Activated naive CD8-positive, alpha-beta T cell treated with anti-CD3 and anti-CD28 coated beads for 36 hours (primary cell): ENCODE measurements at places on chromosomes 16 and 17. TPM values are rescaled to one million over a fixed set of nuclear protein-coding genes. Genes with fewer than 3 reads are reported as not detected.

DNA sequence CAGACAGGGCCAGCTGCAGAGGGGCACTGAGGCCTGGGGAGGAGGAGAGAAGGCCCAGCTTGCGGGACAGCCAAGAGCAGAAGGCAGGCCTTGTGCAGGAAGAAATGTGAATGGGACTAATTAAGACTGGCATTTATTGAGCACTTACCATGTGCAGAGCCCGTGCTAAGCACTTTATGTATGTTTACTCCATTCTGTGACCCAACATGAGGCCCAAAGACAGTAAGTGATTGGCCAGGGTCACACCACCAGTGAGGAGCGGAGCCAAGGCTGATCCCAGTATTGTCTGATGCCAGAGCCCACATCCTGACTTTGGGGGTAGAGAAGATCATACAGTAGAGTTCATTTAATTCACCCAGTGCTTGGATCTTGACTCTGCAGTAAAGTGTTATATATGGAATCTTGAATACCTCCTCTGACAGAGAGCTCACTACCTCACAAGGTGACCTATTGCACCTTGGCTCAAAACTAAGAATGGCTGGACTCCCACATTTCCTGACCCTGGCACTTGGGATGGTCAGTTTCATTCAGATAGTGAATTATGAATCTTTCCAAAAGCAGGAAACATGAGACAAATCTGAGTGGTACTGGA, 13.6 kb downstream of the KATNB1 start:
- DNase-seq = no peak

GRCh38 chr16:30349675-30350074, 5.4 kb downstream of the CD2BP2 start:
- DNase-seq = no peak

- DNase-seq = no peak
Observed at GRCh38 chr17:77637818-77638575, 320.5 kb upstream of the TNRC6C start.

DNA sequence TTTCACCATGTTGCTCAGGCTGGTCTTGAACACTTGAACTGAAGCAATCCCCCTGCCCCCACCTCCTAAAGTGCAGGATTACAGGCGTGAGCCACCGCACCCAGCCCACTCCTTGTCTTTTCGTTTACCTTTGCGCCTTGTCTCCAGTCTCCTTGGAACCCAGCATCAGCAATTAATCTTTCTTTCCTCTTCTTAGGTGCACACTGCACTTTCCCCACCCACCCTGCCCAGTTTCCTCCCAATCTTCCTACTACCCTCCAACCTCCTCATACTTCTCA, 1.5 kb upstream of the CLDN7 start:
- DNase-seq = no peak

DNA sequence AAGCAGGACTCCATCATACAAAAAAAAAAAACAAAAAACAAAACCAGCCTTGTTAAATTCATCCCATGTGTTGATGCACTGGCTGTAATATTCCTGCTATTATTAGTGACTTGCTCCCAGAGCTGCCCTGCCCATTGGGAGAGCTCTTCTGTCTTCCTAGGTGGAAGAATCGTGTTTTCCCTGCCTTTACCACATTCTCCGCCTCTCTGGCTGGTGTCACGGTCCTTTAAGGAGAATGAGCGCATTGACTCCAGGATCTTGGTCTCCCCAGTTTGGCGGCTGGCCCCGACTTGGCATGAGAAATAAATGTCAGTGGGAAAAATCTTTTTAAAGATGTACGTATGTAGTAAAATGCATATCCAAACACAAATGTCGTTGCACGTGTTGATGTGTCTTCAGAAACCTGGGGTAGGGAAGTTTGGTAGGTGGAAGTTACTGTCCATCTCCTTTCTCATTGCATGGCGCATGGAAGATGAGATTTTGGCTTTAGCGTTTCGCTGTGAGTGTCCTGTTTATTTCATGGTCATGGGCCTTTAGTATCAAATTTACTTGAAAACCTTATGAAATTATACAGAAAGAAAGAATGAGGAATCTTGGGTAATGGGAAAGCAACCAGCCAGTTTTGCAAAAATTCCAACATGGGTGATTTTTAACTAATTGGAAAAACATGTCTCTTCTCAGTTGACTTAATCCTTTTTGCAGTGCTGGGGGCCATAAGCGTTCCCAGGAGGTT, 15.5 kb downstream of the RMI2 start:
- DNase-seq = no peak

DNA sequence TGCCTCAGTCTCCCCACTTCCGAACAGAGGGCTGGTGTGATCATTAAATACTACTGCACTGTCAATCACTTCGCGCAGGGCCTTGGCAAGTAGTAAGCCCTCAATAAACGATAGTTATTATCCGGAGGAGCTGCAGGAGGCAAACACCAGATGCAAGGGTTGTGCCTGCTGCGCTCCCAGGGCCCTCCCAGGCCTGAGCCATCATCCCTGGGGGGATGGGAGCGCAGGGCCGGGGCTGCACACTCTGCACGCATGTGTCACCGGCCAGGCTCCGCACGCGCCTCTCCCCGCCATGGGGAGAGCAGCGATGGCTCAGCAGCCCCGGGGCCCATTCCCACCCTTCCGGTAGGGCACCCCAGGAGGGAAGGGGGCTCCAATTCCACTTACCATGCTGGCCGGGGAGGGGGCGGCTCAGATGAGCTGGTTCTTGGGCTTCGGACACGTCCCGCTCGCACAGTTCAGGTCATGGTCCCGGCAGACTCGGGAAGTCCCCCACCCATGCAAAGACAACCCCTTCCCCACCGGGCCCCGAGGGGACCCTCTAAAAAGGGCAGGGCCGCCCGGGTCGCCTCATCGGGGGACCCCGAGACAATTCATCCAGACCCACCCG, 681 bp downstream of the XPO6 start:
- peak; percentile 81 for DNase-seq

DNA sequence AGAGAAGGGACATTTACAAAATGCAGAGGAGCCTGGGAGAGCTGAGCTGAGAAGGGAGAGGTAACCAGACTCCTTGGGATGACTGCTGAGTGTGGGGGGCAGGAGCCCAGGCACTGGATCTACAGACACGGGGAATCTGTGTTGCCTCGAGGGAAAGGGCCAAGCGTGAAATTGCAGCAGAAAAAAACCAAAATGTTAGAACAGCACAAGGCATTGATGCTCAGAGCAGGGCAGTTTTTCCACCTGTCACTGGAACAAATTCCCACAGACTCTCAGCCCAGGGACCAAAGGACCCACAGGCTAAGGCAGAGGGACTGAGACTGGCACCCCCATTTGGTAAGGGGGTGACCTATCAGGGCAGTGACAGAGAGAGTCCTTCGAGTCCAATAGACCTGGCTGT, 2.0 kb downstream of the PITPNM3 start:
- no peak for DNase-seq

CMTM2 gene
- not detected for total RNA-seq

SDR42E1 gene
- total RNA-seq = 11.4 TPM

CACNG3 gene
- total RNA-seq = not detected

OTOP3 gene
- total RNA-seq = not detected
